ENCODE measurements at places on chromosomes 4 and X.
A peak's percentile ranks its signal among the peaks of the same experiment; 100 is the strongest.

GRCh38 chr4:163701916-163702315, 207.4 kb downstream of the TMA16 start:
- DNase-seq: peak; percentile 29

GRCh38 chrX:134749706-134750445, 91.6 kb upstream of the PLAC1 start:
- no peak for DNase-seq

DNA sequence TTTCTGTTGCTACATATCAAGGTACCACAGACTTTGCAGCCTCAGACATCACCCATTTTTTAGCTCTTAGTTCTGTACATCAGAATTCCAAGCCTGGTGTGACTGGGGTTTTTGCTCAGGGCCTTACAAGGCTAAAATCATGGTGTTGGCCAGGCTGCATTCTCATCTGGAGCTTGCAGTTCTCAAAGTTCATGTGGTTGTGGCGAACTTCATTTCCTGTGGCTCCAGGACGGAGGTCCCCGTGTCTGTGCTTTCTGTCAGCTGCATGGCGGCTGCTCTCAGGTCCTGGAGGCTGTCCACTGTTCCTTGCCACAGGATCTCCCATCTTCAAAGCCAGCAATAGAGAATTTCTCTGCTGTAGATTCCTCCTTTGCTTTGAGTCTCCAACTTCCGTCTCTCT, 157.4 kb downstream of the STIM2 start:
- DNase-seq: no peak

- peak; percentile 40 for DNase-seq
Observed at GRCh38 chr4:127781300-127782024, 660 bp upstream of the HSPA4L start.

- peak; percentile 76 for DNase-seq
Observed at GRCh38 chr4:101621120-101621519, 169.4 kb upstream of the BANK1 start.

DNA sequence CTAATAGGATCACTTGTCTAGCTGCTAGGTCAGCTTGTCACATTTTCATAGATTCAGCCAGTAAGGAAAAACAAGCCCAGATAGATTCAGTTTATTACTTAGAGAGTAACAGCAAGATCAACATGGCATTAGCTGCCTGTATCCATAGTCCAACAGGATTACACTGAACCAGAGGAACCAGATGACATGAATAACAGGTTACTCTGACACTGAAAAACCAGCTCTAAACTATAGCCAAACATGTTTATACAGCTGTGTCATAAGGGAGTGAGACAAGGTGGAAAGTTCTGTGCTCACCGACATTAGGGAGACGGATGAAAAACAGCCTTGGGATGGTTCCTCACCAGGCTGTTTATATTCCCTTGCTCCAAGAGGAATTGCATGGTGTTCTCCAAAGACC, 102.9 kb upstream of the EOLA2 start:
- no peak for DNase-seq

DNA sequence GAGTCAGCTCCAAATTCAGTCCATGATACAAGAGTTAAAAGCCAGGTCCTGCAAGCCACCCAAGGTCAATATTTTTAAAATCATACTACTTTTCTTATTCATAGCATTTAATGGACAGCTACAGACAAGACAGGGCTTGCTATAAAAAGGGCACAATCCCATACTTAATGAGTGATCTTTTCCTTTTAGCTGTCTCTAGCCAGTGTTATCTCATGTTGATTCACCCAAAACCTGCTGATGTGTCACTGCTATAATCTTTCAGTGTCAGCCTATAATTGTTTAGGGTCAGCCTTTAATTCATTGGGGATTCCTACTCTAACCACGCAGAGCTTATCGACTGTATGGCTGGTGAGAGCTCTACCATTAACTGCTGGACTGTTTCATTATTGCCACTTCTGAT, 51.2 kb upstream of the HCCS start:
- peak; percentile 23 for DNase-seq

GRCh38 chr4:48854982-48855381, 24.1 kb downstream of the OCIAD1 start:
- DNase-seq: peak; percentile 28

DNA sequence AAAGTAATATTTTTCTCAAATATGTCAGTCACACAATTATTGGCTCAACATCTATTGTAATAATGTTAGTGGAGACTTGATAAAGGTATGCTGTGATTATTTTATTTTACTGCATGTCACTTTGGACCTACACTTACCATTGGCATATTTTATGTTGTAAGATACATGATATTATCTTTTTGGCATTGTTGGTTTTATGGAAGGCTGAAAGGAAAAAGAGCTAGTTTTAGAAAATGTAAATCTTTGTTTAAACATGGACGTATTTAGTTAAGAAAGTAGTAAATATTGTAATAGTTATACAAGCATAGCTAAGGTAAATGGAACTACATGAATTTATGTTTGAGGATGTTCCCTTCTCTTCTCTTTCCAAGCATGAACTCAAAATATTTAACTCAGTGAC, 1399.3 kb downstream of the STIM2 start:
- DNase-seq: no peak

GRCh38 chr4:129328162-129328561, 232.2 kb downstream of the C4orf33 start:
- DNase-seq: no peak

DNA sequence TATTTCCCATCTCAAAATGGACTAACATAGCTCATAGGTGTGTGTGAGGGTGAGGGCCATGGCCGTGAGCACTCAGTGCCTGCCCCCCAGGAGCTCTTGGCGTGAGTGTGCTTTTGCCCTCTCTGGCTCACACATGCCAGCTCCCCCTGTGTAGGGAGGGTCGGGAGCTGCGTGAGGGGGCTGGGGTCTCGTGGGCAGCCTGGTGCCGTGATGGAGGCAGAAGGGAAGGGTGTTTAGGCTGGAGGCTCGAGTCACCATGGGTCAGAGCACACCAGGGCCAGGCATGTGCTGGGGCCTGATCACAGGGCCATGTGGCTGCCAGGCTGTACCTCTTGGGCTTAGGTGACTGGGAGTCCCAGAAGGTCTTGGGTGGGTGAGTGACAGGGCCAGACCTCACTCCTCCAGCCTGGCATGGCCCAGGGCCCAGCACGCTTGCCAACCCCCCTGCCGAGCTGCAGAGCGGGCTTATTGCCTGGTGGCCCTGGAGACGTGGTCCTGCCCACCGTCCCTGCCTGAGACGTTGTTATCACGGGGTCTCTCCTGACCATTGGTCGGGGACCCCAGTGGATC, 44.0 kb downstream of the ADRA2C start:
- DNase-seq: no peak

DNA sequence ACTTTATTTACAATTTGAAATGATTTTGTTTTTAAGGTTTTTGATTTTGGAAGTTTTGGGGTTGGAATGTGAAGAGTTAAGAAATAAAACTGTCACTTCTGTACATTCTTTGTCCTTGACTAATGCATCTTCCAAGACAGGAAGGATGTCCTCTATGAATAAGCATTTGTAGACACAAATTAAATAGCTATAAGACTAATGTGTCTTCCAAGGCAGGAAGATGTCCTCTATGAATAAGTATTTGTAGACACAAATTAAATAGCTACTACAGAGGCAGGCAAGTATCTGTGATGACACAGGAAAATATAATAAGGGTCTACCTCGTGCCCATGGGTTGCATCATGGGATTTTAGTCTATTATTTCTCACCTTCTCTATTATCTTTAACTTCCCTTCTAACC, 14.5 kb downstream of the PRSS48 start:
- peak; percentile 12 for DNase-seq

DNA sequence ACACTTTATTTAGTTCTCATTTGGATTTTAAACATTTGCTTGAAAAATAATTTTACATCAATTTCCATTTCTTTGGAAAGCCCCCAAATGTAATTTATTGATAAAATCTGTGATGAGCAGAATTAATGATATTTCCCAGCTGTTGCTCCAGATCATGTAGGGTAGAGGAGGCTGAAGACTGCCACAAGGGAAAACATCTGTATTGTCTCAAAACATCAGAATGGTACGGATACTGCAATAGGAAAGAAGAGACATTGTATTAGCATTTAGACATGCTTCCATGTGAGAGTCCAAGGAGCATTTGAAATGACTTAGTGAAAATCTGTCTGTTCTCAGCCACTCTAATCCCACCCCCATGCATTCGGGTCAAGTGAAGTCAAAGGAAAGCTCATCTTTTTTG, 14.4 kb downstream of the ADH1A start:
- DNase-seq: no peak

GRCh38 chr4:138843616-138844015, 172.0 kb upstream of the NOCT start:
- no peak for DNase-seq

GRCh38 chr4:76059750-76060149, 14.8 kb upstream of the ART3 start:
- DNase-seq: peak; percentile 31

- DNase-seq: no peak
Observed at GRCh38 chr4:67109276-67109675, 436.0 kb downstream of the CENPC start.

- DNase-seq: peak; percentile 34
Observed at GRCh38 chr4:44725726-44726037, 674 bp downstream of the GNPDA2 start.

- no peak for DNase-seq
Observed at GRCh38 chr4:150259861-150260567, 181.8 kb downstream of the DCLK2 start.

- no peak for DNase-seq
Observed at GRCh38 chr4:42656679-42656943, 294 bp downstream of the ATP8A1 start.

DNA sequence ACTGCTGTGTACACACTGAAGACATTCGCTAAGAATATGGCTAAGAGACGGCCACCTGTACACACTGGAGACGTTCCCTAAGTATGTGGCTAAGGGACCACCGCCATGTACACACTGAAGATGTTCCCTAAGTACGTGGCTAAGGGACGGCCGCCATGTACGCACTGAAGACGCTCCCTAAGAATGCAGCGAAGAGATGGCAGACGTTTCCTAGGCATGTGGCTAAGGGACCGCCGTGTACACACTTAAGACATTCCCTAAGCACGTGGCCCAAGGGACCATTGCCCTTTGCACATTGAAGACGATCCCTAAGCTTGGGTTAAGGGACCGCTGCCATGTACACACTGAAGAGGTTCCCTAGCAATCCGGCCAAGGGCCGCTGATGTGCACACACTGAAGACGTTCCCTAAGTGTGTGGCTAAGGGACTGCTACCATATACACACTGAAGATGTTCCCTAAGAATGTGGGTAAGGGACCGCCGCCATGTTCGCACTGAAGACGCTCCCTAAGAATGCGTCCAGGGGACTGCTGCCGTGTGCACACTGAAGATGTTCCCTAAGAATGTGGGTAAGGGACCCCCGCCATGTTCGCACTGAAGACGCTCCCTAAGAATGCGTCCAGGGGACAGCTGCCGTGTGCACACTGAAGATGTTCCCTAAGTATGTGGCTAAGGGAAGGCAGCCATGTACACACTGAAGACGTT, 36.7 kb downstream of the DHRSX start:
- no peak for DNase-seq

DNA sequence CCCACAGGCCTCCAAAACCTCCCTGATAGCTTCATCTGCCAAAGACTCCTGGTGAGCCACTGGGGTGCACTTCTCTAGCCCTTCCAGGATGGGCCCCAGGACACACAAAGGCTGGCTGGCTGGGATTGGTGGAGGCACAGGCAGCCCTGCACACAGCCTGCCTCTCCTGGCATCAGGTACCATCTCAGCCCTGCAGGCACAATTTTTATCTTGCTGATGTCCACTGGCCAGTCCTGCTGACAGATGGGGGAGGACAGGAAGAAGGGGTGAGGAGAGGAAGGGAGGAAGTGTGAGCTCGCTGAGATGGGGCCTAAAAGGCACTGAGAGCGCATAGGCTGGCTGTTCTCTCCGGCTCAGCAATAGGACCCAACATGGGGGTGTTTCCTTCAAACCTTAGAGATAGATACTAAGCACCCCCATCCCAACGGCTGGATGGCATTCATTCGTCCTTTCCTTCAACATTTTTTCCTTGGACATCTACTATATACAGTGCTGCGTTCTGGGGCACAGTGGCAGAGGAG, 92.7 kb downstream of the PJA1 start:
- DNase-seq: no peak

GRCh38 chr4:22179124-22179874, 230.7 kb upstream of the KCNIP4 start:
- peak; percentile 46 for DNase-seq

- DNase-seq: no peak
Observed at GRCh38 chr4:151717909-151718628, 42.7 kb downstream of the GATB start.

DNA sequence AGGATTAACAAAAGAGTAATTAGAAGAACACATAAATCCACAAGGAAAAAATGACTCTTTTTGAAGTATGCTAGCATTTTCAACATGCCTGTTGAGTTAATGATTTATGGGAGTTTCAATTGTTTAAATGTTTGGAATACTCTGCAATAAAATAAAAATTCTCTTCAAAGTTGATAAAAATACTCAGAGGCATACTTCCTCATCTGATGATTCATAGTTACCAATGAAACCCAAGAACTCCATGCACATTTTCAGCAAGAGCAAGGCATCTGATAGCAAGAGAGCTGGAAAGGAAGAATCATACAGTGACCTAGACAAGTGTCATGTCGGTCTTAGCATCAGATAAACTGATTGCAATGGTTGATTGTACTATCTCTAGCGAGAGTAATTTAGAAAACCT, 443.7 kb upstream of the ATOH1 start:
- DNase-seq: peak; percentile 76

DNA sequence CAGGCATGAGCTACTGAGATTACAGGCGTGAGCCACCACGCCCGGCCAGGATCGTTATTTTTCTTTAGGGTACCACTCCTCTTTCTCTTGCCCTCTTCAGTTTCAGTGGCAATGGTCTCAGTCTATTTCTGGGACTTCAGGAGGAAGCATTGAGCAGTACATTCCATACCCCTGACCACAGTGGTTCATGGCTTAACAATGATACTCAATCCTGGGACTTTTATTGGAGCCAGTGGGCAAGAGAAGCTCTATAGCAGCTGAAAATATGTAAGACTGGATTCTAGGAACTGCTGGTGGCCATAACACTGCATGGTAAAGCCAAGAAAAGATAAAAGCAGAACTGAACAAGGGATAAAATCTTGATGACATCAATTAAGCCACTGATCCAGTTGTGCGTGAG, 5.8 kb upstream of the CCNA2 start:
- peak; percentile 9 for DNase-seq

- DNase-seq: no peak
Observed at GRCh38 chrX:18448416-18448815, 23.0 kb downstream of the CDKL5 start.

DNA sequence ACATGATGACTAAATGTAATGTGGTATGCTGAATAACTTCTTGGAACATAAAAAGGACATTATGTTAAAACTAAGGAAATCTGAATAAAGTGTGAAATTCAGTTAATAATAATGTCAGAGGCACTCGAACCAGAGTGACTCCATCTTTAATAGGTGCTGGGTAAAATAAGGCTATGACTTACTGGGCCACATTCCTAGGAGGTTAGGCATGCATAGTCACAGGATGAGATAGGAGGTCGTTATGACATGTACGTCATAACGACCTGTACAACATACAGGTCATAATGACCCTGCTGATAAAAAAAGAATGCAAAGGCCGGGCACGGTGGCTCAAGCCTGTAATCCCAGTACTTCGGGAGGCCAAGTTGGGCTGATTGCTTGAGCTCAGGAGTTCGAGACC, 28.9 kb upstream of the OPHN1 start:
- DNase-seq: peak; percentile 33
